ENCODE measurements at places on chromosomes 7 and 10.
A peak's percentile ranks its signal among the peaks of the same experiment; 100 is the strongest.

GRCh38 chr7:159015454-159016410, 128.9 kb downstream of the VIPR2 start:
- DNase-seq, result peak; percentile 11

GRCh38 chr10:132106431-132106830, 40.7 kb downstream of the JAKMIP3 start:
- no peak for DNase-seq

- peak; percentile 64 for DNase-seq
Measured at GRCh38 chr7:113289140-113289740, 170.9 kb upstream of the SMIM30 start.

DNA sequence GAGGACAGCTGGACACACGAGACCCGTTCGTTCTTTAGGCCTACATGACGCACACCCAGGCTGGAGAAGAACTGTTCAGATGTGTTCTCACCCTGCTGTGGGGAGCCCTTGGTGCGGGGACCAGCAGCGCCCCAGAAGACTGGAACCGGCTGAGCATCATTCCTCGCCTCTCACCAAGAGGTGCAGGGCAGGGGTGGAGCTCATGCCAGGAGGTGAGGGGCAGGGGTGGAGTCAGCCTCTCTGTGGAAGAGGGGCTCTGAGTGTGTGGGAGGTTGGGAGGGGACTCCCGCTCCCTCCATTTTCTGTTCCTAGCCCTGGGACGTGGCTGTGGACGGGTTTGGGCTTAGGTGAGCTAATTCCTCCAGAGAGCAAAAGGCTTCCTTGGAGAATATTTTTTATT, 66.0 kb upstream of the SHH start:
- DNase-seq, result no peak

DNA sequence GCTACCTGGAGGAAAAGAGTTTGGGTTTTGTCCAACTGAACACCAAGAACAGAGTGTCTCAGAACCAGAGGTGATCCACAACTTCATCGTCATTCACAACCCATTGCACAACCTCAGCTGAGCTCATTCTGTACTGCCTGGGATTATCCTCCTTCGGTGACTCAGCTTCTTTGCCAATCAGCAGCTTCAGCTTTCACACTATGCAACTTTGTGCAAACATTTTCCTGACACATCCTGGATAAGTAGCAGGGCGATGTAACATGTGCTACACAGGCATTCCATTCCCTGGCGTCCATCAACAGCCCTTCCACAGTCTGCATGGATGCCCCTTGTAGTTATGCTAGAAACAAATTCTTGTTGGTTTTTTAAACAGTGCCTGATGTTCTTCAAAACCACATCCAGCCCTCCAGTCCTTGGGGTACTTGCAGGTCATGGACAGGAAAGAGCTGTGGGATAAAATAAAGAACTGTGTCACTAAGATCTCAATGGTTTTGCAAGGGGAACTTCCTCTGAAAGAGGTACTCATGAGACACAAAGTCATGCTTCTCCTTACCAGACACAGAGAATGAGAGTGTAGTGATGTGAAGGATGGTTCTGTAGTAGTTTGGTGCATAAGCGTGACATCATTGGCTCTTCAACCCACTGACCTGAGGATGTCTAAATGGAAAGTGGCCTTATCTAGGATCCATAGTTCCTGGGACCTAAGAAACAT, 478.5 kb downstream of the KIF20B start:
- DNase-seq, result peak; percentile 87

GRCh38 chr7:127953423-127954356, 77.5 kb downstream of the LRRC4 start:
- DNase-seq, result no peak

- peak; percentile 95 for DNase-seq
Measured at GRCh38 chr7:139709485-139709884, 68.3 kb downstream of the HIPK2 start.

DNA sequence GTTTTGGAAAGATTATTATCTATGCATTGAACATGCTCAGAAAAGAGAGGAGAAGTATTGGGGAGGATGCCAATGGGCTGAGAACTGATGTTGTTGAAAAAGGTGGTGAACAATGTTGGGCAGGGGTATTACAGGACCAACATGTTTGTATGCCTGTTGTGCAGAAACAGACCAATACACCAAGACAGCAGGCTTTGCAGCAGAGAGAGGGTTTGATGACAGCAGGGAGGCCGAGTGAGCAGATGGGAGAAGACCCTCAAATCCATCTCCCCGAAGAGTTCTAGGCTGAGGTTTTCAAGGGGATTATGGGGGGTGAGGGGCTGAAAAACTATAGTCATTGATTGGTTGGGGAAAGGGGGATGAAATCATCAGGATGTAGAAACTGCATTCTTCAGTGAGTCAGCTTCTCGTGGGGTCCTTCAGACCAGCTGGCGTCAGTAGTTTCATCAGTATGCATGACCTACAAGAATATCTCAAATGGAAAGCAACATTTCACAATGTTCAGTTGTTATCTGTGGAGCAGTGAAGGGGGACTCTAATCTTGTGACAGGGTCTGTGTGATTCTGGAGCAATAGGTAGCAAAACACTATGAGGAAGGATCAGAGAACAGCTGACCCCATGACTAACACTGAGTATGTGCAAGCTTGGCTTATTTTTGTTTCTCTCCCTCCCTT, 167.8 kb downstream of the BAMBI start:
- DNase-seq, result peak; percentile 24

- no peak for DNase-seq
Measured at GRCh38 chr7:140232957-140233917, 56.5 kb upstream of the KDM7A start.

GRCh38 chr7:23234569-23235296, 11.8 kb upstream of the GPNMB start:
- DNase-seq, result no peak

GRCh38 chr7:91628742-91629141, 251.8 kb downstream of the MTERF1 start:
- DNase-seq, result no peak

GRCh38 chr7:57328963-57329362, 121.0 kb upstream of the ZNF716 start:
- no peak for DNase-seq

- no peak for DNase-seq
Measured at GRCh38 chr10:14945108-14945507, 8.8 kb downstream of the DCLRE1C start.

GRCh38 chr10:32955299-32955772, 2.7 kb downstream of the ITGB1 start:
- DNase-seq, result no peak

All from EH (cell line).